ENCODE measurements at places on chromosomes 2 and 18.

DNA sequence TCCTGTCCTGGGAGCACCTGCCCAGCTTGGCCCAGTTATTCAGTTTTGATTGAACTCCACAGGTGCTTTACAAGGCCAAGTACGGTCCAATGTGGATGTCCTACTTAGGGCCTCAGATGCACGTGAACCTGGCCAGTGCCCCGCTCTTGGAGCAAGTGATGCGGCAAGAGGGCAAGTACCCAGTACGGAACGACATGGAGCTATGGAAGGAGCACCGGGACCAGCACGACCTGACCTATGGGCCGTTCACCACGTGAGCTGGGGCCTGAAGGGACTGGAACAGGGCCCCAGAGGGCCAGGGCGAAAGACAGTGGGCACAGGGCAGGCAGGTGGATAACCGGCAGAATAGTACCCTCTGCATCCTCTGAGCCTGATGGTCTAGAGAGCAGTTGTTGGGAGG is 22.1 kb downstream of the PRKAG3 start:
- no peak for DNase-seq

DNA sequence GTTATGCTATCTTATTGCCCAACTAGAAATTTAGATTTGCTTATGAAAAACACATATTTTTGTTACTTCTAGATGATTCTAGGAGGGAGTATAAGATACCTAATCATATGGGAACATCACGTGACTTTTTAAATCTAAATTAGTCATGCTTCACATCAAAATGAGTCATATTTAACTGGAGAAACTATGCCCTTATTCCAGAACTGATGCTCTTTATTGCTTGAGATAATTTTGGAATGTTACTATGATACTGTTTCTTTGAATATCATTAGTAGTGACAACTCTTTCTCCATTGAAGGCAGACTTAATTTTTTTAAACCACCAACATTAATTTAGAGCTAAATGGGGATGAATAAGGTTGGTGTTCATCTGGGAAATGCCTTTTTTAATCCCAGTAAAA is 19.9 kb upstream of the ELAC1 start:
- DNase-seq = peak; percentile 40

GRCh38 chr2:144326825-144327224 is 193.1 kb downstream of the ZEB2 start:
- no peak for DNase-seq

GRCh38 chr2:223731503-223731902 is 105.9 kb downstream of the AP1S3 start:
- no peak for DNase-seq

GRCh38 chr2:44233450-44234128 is 41.7 kb upstream of the SLC3A1 start:
- DNase-seq = peak; percentile 74

GRCh38 chr18:76493213-76494161 is 1.6 kb downstream of the ZNF516 start:
- peak; percentile 65 for DNase-seq

- DNase-seq = no peak
These were observed 56.0 kb downstream of the UBE2E3 start for GRCh38 chr2:181036445-181036844.

GRCh38 chr2:121483846-121484245 is 46.8 kb upstream of the RNU4ATAC start:
- no peak for DNase-seq

GRCh38 chr18:9796935-9797549 is 88.7 kb upstream of the TXNDC2 start:
- no peak for DNase-seq

- peak; percentile 52 for DNase-seq
These were observed 10.6 kb downstream of the SCG2 start for GRCh38 chr2:223591596-223591995.
